ENCODE measurements at places on chromosomes 11 and 22. TPM values are rescaled to one million over a fixed set of nuclear protein-coding genes. Genes with fewer than 3 reads are reported as not detected.

KCTD14 gene
- total RNA-seq, result not detected

OOSP4A gene
- not detected for total RNA-seq

SELENOM gene
- 145 TPM for total RNA-seq

SCGB2A2 gene
- not detected for total RNA-seq

TEX54 gene
- not detected for total RNA-seq

OR8G1 gene
- not detected for total RNA-seq

DNA sequence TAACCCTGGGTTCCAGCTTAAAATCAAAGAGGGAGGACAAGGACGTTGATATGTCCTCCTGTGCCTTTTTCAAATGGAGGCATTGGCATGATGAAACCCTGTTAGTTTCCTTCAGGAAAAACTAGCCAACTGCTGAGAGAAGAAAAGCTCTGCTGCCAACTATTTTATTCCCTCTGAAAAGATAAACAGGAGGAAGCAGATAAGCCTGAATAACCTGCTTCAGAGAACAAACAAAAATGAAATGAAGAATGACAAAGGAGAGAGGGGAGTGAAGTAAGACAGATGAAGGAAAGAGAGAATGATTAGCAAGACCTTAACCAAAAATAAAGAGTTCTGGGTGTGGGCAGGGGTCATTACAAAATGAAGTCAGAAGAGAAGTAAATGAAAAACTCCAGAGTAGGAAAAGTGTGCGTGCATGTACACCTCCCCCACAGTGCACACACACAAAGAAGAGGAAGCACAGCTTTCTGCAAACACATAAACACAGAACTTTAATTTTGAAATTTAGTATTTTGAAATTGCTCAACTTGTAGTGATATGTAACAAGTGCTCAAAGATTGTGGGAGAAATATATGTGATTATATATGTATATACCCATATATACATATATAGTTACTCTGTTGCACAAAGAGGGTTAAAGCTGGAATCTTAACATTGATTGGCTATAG, 332.2 kb downstream of the LUZP2 start:
- no peak for DNase-seq

- no peak for DNase-seq
Measured at GRCh38 chr22:31278626-31279326, 13.5 kb downstream of the PIK3IP1 start.

GRCh38 chr11:75697906-75698581, 19.6 kb upstream of the MOGAT2 start:
- DNase-seq, result no peak

GRCh38 chr11:61075891-61076290, 26.4 kb upstream of the CD5 start:
- no peak for DNase-seq

GRCh38 chr11:124868331-124869274, 3.4 kb downstream of the ROBO3 start:
- no peak for DNase-seq

DNA sequence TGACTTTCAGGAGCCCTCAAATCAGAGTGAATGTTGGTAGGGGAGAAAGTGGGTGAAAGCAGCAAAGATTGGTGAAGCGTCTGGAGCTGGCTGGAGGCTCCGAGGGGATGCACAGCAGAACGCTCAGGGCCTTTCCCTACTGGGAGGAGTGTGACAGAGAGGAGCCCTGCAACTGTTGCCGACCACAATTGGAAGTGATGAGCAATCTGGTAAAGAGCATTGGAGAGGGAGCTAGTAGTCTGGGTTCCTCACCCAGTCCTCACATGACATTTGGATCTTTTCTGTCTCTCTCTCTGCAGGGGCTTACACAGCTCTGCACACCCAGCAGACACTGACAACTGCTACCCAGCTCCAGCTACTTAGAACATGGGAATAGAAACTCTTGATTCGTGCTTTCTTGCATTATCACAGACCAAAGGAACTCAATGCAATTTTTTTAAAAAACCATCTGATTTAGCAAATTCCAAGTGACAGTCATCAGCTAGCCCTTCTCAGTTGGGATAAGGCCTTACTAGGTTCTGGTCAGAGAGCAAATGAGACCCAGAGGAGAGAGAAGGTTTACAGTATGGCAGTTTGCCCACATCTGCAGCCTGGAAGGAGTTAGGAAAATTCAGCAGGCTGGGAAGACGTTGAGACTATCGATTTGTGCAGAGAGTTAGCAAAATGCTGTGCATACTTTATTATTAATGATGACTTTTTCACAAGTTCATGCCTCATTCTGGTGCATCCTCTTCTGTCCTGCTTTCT, 278.0 kb upstream of the PLET1 start:
- DNase-seq, result no peak

- DNase-seq, result no peak
Measured at GRCh38 chr11:61737131-61737530, 15.3 kb upstream of the MYRF start.

DNA sequence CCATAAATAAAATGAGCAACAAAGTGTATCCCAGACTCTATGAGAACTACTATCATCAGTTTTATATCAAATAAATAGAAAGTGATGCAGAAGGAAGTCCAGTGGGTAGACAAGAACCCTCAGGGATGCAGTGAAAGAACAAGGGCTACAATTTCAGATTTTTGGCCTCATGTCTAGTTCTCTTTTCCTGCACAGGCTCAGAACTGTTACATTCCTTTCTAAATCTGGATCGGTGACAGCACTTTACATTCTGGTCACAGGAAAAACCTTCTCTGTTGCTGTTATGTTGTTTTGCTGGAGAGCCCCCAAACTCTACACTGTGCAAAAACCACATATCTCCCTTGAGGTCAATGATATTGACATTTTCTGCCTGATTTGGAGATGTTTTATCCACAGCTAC, 108.8 kb upstream of the ANO5 start:
- DNase-seq, result no peak

DNA sequence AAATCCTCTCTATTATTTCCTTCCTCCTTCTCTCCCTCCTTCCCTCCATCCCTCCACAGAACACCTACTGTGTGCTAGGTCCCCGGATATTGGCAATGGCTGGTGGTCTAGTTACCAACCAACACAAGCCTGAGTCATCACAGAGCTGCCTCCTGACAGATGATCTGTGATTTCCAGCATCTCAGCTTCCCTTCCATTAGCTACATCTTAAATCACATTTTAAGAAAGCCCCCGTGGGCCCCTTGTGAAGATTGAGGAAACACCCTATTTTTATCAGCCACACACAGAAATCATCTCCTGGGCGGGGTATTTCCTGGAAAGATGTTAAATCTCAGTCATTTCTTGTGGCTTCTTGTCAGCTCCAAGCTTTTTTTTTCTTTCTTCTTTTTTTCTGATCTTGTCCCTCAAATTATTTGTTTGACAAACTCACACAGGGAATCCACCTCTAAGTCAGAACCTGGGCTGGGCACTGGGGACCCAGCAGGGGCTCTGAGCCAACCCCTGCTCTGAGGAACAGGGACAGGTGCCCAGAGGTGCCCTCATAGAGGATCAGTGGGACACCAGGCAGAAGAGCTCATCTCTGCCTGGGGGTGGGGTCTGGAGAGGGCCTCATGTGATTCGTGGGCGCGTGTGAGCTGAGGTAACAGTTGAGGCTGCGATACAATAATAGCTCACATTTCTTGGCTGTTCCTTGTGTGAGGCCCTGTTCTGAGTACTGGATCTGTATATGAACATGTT, 42.4 kb downstream of the CACNA1I start:
- no peak for DNase-seq

DNA sequence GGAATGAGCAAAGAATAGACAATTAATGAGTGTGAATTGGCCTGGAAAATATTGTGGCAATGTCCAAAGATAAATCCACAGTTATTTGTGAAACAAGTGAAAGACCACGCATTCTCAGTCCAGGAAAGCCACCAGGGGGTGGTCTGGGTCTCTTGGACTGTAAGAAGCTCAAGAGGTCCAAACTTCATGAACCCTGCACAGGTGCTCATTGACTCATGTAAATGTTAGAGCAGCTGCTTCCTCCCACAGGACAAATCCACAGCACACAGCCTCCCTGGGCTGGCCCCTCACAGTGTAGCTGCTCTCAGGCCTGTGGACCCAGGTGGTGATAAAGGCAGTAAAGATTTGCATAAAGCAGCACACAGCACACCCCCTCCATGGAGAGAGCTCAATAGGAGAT, 114.0 kb downstream of the ZNF280B start:
- DNase-seq, result no peak

Measured in gastrocnemius medialis (tissue), 4 donors.